ENCODE measurements at places on chromosomes 1 and 21.

GRCh38 chr21:38376693-38377092 lies 119.9 kb downstream of the KCNJ15 start:
- no peak for DNase-seq

DNA sequence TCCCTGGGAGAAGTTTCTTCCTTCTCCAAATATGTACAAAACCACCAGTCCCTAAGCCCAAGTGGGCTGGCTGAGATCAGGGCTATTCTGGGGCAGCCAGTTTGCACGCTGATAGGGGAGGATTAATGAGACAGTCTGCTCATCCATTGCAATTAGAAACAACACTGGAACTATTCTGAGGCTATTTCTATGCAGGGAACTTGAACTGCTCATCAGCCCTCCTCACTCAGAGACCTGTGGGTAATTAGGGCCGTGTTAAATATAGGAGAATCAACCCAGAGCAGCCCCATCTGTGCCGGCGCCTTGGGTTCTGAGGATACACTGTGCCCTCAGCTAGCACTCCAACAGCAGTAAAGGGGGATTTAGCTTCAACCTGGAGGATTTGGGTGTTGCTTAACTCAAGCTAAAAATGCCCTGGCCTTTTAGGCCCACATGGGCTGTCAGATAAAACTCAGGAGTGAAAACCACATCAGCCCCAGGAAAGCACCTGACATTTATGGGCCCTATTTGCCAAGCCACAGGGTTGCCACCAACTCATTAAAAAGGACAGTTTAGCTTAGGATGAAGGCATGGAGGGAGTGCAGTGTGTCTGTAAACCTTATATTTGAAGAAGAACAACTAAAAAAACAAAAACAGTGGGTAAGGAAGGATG lies 53.9 kb downstream of the DUSP10 start:
- no peak for DNase-seq

DNA sequence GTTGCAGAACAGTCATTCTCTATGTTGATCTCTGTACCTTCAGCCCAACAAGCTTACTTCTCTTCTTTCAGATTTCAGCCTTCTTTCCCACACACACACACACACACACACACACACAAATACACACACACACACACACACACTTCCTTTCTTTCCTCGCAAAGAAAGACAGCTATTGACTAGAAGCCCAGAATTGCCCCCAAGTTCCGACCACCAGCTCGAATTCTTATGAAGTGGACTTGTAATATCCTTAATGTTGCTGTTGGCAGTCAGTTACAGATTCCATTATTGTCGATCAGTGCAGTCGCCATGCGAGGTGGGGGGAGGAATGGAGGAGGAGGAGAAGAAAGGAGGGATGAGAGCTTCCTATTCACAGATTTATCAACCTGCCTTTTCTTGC lies 125.5 kb downstream of the CLEC20A start:
- DNase-seq, result no peak

GRCh38 chr1:29601021-29601420 lies 364.7 kb downstream of the PTPRU start:
- DNase-seq, result peak; percentile 19

DNA sequence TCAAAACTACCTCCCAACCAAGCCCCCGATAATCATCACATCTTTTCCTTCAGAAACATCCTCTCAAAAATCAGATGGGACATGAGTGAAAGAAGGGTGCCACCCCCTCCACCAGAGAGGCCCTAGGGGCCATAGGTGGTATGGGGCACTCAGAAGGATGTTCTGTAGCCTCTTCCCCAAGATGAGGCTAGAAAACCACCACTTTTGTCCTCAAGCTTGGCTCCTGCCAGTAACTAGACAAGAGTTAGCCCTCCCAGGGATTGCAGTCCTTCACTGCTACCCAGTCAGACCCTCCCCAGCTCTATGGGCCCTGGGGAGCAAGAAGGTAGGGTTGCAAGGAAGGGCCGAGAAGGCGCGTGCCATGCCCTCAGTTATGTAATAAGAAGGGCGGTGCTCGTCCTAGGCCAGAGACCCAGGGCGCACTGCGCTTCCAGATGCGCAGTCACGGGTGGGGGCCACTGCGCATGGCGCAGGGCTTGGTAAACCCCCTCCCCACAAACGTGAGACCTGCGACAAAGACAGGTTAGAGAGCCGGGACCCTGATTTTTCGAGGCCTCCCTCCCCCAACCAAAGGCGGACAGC lies 69.7 kb downstream of the CD46 start:
- DNase-seq, result peak; percentile 73

DNA sequence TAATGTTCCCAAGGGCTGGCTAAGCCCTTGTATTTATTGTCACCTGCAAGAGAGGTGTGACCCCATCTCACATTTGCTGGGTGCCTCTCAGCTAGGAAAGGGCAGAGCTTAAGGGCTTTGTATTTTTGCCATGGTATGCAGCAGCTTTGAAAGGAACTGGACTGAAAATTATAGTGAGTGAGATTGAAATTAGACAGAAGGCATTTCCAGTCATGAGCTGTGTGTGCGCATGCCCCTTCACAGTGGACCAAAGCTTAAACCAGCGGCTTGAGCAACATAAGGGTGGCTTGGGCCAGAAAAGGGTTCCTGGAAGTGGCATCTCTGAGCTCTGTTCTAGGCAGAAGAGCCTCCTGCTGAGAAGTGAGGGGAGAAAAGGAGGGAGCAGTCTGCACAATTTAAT lies 19.8 kb downstream of the MYOG start:
- no peak for DNase-seq

DNA sequence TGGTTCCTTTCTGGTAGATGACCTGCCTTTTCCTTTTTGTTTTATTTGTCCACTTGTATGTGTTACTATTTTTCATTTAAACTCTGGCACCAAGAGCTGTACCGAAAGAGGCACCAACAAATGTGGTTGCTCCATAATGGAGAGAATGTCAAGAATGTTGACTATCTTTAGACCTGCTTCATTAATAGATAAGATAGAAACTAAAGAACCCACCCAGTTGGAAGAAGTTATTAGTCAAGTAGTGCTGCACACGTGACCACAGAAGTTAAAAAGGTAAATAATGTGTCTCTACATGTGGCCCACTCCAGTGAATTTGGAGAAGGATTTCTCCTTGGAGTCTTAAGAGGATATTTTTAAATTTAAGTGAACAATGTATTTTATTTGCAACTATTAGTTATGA lies 9.3 kb downstream of the ATP1A1 start:
- no peak for DNase-seq

DNA sequence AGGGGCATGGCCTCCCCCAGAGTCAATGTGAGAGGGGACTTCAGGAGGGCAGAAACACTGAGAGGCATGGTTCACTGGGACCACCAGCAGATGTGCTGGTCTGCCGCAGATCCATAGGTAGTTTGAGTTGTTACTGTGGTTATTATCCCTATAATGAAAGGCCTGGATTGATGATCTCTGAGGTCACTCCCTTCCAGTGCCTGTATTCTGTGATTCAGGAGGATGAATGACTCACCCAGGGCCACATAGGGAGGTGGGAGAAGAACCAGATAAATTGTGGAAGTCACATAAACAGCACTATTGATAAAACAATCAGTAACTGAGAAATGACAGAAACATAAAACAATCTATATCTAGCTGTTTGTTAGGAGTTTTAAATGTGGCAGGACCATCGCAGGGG lies 22.7 kb upstream of the ACTL8 start:
- DNase-seq, result no peak

DNA sequence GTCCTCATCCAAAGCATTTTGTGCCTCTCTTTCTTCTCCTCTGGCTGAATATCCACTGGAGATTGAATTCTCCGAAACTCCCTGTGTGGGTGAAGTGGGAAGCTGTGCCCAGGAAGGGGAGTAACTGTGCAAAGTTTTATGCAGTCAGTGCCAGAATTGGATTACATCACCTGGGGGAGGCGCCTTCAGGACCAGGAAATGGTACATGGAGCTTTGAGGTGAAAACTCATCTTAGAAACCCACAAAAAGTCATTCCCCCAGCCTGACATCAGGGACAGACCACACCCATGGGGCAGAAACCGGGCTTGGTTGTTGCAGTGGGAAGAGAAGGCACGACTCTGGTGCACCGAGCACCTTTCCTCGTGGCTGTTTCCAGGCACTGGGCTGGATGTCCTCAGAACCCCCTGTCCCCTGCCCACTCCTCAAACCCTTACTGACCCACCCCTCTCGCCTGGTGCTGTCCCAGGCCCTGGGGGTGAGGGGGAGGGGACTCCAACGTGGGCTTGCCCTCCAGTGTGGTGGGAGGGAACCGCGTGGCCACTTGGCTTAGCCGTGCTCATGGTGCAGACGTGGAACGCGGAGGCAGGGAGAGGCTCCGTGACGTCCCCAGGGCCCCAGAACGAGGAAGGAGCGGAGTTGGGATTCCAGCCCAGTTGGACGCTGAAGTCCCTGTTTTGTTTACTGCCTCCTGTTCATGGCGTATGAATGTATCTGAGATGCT lies 15.7 kb downstream of the TFF3 start:
- DNase-seq, result no peak

DNA sequence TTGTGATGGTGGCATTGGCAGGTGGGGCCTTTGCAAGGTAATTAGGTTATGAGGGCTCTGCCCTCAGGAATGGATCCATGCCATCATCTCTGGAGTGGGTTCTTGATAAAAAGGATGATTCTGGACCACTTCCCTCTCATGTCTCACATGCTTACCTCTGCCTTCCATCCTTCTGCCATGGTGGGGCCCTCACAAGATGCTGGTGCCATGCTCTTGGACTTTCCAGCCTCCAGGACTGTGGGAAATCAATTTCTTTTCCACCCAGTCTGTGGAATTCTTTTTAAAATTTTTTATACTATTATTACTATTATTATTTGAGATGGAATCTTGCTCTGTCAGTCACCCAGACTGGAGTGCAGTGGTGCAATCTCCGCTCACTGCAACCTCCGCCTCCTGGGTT lies 57.3 kb downstream of the ACBD3 start:
- DNase-seq, result no peak

GRCh38 chr1:229427572-229427971 lies 6.3 kb downstream of the ACTA1 start:
- no peak for DNase-seq

DNA sequence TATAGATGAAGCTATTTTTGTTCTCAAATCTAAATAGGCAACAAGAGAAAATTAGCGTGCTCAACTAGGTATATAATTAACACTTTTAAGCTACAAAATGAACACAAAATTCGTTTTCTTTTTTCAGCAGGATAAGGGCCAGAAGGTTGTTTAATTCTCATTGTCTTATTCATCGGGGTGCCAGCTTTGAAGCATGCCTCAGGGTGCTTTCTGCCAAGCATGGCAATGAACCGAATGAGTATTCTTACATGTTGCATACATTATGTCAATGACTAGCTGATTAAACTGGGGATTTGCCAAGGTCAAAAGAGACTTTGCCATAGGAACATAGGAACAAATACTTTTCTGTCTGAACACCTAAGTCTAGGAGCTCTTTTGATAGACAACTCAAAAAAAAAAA lies 102.0 kb upstream of the MAP1LC3C start:
- DNase-seq, result no peak

DNA sequence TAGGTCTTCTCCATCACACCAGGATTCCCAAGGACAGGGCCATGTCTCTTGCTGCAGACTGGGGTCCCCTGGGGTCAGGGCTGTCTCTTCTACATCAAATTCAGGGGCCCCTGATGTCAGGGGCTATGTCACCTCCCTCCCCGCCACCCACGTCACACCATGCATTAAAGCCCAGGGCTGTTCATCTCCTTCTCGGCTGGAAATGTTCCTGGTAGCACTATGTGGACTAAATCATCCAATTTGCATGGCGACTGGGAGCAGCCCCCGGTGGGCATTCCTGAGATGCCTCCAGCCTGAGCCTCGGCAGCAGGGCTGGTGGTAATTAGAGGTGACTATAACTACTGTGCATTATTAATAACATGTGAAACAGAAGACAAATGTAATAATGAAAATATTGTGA lies 151.7 kb upstream of the HMGB4 start:
- DNase-seq, result no peak

GRCh38 chr1:240092301-240093119 lies 827 bp downstream of the FMN2 start:
- DNase-seq, result no peak

GRCh38 chr1:86704972-86705664 lies 742 bp downstream of the SH3GLB1 start:
- peak; percentile 82 for DNase-seq
